Activated T-cell treated with anti-CD3 and anti-CD28 coated beads, Interleukin-2, amount 50 U/mL, for 4 hours (primary cell): ENCODE measurements at places on chromosomes 11 and 22.
A peak's percentile ranks its signal among the peaks of the same experiment; 100 is the strongest.

GRCh38 chr11:135069890-135070289 is 657.8 kb upstream of the B3GAT1 start:
- DNase-seq, result no peak

- DNase-seq, result no peak
These were observed 123.9 kb downstream of the OPCML start for GRCh38 chr11:133408402-133408801.

DNA sequence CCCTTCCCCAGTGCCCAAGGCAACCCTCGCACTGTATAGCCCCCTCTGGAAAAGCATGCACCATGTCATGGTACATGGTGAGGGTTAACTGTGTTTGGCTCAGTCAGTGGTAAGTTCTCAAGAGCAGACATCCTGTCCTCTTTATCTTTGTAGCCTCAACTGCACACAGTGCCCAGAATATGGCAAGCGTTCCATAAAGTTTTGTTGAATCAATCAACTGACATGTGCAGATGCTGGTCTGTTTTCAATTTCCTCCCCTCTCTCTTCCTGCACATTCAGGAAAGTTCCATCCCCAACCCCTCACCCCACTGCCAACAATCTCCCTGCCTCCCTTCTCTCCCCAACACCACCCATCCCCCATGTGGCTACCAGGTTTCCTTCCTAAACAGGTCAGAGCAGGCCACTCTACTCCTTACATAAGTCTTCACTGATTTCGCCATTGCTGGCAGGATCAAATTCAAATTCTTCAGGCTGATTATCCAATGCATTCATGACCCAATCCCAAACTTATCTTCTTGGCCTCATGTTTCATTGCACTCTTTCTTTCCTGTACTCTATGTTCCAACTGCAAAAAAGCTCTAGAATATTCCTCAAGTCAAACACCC is 15.5 kb upstream of the TMPRSS5 start:
- DNase-seq, result no peak

DNA sequence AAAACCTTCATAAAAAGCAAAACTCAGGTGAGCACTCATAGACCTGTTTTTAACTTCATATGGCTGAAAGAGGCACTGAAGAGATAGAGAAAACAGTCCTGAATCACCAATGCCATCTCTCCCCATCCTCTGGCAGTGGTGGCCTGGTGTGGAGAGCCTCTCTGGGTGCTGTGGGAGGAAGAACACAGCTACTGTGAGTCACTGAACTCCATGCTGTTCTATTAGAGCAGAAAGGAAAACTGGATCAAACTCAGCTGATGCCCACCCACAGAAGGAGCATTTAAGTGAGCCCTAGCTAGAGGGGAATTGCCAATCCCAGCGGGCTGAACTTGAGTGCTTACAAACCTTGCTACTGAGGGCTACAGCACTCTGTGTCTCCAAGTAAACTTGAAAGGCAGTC is 115.3 kb upstream of the SESN3 start:
- DNase-seq, result no peak

GRCh38 chr11:8258289-8258688 is 5.4 kb downstream of the LMO1 start:
- DNase-seq, result no peak

- DNase-seq, result no peak
These were observed 43.5 kb downstream of the SYTL2 start for GRCh38 chr11:85767246-85767945.

GRCh38 chr22:32691101-32691500 is 110.4 kb upstream of the TIMP3 start:
- DNase-seq, result no peak

GRCh38 chr11:70002433-70002832 is 75.7 kb upstream of the ANO1 start:
- DNase-seq, result no peak

DNA sequence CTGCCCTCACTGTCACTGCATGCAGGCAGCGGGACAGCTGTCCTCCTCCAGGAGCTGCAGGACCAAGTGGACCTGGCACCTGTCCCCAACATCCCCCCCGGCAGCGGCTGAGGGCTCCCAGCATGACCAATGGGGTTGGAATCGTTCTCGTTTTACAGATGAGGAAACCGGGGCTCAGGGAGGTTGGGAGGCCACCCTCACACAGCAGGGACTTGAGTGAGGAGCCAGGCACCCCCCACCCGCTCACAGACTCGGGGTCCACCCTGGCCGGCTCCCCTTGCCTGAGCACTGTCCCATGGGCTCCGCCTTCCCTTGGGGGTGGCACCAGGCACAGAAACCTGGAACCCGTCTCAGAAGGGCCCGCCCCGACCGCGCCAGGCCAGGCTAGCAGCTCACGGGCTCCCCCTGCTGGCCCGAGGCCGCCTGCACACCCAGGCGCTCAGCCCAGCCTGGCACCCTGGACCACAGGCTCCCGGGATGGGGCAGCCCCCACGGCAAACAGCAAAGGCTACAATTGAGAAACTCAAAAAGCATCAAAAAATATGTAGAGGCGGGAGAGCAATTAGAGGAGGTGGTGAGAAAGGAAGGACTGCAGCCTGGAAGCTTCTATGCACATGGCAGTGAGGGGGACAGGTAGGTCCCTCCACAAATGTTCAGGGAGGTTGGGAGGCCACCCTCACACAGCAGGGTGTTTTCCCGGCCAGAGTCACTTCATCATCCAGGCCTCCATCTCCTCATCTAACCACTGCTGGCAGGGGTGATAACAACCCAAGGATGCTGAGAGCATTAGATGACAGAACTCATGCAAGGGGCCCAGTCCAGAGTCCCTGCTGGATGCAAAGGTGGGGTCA is 12.8 kb downstream of the MACROD1 start:
- DNase-seq, result peak; percentile 71

DNA sequence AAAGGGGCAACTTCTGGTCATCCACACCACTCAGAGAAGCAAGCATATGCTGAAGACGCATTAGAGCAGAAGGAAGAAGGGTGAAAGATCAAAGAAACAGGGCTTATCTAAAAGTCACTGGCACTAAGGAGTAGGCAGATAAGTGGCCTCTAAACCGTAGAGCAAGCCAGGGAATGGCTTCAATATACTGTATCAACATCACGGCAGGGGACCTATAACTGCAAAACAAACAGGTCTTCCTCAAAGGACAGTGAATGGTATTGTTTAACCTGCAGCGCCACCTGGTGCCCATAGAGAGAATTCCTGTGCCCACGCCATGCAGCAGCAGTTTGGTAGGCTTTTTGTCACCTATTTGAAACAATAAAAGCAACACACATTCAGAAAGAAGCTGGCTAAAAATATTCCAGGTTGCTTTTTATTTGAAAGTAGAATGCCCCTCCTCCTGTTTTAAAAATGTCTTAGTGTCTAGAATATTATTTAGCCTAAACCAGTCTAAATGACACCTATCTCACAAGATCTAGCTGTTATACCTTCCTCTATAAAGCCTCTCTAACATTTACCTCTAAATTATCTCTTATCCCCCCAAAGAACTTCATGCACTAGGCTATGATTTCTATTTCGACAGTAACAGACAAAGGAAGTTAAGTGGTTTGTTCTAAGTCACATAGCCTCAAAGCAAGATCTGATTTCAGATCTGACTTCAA is 21.8 kb downstream of the SNX19 start:
- DNase-seq, result peak; percentile 39

GRCh38 chr22:22156716-22157347 is 87.8 kb upstream of the VPREB1 start:
- peak; percentile 40 for DNase-seq

GRCh38 chr11:7299393-7299792 is 47.7 kb downstream of the SYT9 start:
- DNase-seq, result no peak

DNA sequence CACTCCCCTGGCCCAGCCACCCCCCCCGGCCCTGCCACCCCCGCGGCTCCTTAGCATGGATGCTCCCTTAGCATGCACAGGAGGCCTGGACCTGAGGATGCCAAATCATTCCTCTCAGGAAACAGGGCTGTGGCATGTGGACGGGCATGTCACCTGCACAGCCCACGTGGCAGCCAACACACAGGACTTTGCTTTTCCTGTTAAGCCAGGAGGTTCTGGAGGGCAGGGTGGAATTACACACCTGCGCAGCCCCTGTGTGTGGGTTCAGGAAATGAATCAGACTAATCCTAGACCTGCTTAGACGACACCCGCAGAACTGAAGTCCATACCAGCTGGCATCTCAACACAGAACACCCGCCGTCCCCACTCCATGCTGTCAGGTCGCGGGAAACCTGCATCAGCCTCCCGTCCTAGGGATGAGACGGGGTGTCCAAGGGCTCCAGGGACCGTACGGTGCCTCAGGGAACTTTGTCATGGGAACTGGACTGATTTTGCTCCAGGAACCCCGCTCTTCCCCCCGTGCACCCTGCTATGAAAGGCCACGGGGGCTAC is 10.2 kb downstream of the CERK start:
- no peak for DNase-seq

GRCh38 chr11:121304759-121305158 is 12.2 kb downstream of the SC5D start:
- no peak for DNase-seq

DNA sequence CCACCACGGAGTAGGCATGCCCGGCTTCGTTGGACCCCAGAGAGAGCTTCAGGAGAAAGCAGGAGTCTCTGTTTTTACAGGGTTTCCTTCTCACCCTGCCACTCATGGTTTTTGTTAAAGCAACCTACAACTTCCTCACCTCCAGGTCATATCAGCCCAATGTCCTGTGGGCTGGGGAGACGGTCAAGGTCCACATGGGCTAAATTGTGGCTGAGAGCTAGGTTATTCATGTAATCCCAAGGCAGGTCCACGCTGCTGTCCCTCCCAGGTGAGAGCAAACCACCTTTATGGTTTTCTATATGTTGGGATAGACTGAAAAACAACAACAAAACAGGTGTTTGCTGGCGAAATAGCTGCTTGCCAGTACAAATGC is 19.5 kb downstream of the TSPAN32 start:
- DNase-seq, result no peak

- DNase-seq, result no peak
These were observed 997 bp downstream of the TST start for GRCh38 chr22:37018086-37018814.

DNA sequence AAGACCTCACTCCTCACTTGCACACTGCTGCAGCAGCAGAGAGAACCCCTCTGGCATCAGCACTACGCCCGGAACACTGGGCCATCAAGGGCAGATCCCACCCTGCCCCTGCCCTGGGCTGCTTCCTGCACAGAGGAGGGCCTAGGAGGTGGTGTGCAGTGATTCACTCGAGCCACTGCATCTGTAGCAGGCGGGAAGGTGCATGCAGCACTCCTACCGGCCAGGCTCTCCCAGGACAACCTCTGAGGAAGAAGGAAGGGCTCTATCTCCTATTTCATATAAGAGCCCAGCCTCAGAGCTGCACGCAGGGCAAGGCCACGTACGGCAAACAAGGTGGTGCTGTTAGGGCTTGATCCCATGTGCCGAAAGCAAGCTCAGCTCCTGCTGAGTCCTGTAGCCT is 14.2 kb downstream of the RANGAP1 start:
- no peak for DNase-seq

DNA sequence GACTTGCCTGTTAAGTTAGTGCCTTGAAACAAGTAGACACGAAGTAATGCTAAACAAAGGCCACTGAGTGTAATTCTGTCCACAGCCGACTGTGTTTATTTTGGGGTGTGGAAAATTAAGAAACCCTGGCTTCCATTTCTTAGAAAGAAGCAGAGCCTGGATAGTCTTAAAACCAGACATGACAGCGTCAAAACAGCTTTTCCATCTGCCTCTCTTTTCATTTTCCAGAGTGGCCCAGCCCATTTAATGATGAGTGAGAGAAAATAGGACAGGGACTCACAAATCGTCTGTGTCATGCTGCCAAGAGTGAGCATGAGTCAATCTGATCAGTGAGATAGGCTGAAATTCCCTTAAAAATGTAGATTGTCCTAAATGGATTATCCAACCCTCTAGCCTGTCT is 485.9 kb downstream of the JRKL start:
- no peak for DNase-seq

DNA sequence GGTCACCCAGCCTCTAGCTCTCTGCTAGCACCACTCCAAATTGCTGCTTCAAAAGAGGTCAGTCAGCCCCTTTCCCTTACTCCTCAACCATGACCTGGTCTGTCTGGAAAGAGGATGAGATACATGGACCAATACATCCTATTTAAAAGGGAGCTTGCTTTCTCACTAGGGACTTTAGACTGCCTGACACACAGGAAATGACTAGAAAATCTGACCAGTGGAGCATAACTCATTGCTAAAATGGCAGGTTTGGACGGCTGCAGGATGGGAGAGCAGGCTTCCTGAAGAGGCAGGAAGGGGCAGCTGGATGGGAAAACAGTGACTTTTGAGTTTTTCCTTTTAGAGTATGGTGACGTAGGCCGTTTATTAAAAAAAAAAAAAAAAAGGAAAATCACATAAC is 25.3 kb downstream of the STIM1 start:
- DNase-seq, result no peak

GRCh38 chr11:93131709-93132108 is 66.1 kb downstream of the SLC36A4 start:
- no peak for DNase-seq

GRCh38 chr11:71951741-71952310 is 23.0 kb downstream of the RNF121 start:
- DNase-seq, result no peak

DNA sequence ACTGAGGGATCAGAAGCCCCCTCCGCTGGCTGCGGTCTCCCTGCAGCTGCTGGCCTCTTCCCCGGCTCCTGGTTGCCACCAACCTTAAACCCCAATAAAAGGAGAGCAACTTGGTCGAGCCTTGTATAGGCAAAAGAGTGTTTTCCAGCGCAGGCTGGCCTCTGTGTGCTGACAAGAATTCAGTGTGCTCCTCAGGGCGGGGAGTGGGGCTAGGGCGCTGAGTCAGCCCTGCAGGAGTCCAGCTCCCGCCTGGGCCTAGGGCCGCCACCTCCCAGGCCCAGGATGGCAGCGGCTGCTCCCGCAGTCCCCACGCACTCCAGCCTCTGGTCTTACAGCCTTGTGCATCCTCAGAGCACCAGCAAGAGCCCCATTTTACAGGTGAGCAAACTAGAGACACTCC is at the start of gene SHISAL1:
SHISAL1 (minus strand) TSS at position 186 of the 400 bp plus-strand sequence. CDS start 12,006 bp downstream, outside the sequence.
- no peak for DNase-seq

- no peak for DNase-seq
These were observed 137.6 kb downstream of the SNX19 start for GRCh38 chr11:130778705-130779104.

DNA sequence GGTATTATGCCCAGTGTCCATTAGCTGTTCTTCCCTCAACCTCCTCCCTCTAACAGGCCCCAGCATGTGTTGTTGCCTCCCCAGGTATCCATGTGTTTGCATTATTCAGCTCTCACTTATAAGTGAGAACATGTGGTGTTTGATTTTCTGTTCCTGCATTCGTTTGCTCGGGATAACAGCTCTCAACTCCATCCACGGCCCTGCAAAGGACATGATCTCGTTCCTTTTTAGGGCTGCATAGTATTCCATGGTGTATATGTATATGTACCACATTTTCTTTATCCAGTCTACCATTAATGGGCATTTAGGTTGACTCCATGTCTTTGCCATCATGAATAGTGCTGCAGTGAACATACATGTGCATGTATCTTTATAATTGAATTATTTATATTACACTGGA is 82.8 kb downstream of the PRMT3 start:
- DNase-seq, result no peak
